NCI-H526 treated with DMSO at 0.1 percent for 48 hours (cell line): ENCODE measurements at places on chromosomes 13 and 19.

- no peak for DNase-seq
Observed at GRCh38 chr13:110746438-110746837, 32.9 kb downstream of the ING1 start.

DNA sequence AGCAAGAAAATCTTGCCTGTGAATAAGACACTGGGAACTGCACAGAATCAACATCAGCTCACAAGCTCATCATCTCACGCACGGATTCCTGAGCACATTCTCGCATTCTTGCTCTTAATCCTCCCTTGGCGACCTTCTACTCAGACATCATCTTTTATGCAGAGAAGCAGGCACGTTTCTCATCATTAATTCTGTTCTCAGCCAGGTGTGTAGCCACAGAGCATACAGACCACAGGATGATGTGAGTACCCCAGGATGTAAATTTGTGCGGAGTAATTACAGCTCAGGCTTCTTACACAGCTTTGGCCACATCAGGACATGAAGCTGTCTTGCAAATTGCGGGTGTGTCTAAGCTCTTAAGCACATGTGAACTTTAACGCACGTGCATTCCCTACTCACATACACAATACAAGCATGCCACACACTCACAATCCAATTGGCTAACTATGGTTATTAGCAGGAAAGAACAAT is 36.5 kb upstream of the SACS start:
- peak; percentile 46 for DNase-seq

- no peak for DNase-seq
Observed at GRCh38 chr19:16594681-16595091, 22.5 kb upstream of the SLC35E1 start.

DNA sequence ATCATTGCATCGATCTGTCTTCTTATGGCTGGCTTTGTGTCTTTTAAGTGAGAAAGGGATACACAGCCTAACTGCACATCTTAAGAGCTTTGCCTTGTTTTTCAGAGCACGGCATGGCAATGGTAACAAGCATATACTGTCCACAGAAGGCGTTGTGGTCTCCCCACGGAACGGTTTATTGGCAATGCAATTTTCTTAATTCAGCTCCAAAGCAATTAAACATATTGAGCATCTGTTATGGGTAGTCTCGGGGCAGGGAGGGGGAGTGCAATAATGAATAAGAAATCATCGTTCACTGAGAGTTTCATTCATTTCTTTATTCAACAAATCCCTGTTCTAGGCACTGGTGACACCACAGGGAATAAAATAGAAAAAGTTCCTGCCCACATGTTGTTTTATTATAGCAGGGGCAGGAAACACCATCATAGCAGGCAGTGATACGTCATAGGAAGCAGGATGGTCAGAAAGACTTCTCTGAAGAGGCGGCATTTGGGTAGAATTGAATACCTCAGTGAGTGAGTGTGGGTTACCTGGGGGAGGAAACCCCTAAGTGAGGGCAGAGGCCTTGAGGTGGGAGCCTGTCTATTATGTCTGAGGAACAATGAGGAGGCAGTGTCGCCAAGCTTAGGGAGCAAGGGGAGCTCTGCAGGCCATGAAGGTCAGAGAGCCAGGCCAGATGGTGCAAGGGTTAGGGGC is 185.7 kb upstream of the KL start:
- DNase-seq = no peak

DNA sequence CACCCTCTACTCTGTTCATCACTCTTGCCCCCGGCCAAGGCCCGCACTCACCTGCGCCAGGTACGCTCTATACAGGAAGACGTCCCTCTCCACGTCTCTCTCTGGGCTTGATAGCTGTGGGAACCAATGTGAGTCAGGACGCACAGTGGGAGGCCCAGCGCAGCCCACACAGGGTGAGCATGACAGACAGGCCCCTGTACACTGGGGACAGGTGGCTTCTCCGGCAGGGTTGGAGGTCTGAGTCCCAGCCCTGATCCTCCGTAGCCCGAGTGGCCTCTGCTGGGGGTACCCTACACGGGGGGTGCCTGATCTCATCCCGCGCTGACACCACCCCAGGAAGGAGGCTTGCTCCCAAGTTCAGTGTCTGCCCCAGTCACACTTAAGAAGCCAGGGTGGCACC is 6.3 kb downstream of the COPE start:
- no peak for DNase-seq

DNA sequence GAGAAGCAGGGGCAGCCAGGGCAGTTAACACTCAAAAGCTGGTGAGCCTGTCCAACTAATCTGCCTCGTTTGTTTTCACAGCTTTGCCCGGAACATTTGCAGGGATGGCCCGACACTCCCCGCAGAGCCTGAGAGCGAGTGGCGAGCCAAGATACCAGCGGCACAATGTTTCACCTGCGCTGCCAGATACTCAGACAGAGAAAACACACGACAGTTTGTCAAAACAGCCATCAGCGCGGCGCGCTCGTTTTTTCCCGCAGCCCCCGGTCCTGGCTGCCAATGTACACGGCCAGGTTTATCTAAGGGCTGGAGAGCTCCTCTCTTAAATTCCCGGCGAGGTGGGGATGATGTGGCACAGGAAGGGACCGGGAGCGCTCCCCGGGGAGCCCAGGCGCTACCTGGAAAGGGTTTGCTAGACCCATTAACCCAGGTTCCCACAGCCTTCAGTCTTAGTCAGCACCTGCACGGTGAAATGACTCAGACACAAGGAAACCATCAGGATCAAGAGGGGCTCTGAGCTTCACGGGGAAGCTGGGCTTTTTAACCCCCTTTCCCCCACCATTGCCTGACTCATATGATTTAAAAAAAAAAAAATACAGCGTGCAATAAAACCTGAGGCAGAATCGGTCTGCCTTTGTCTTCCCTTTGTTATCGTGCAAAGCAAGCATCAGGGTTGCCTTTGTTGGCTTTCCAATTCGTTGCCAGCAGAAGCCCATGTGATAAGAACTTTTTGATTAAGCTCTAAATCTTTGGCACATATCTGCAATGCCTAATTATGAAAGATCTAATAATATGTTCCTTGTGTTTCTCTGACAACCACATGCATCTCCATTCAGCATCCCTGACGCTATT is 186.2 kb downstream of the EFNB2 start:
- peak; percentile 87 for DNase-seq

- DNase-seq = no peak
Observed at GRCh38 chr19:21328406-21328805, 804 bp downstream of the ZNF708 start.

- DNase-seq = no peak
Observed at GRCh38 chr13:71249011-71249410, 618.0 kb downstream of the DACH1 start.

GRCh38 chr13:54845351-54845965 is 1816.8 kb downstream of the OLFM4 start:
- no peak for DNase-seq

DNA sequence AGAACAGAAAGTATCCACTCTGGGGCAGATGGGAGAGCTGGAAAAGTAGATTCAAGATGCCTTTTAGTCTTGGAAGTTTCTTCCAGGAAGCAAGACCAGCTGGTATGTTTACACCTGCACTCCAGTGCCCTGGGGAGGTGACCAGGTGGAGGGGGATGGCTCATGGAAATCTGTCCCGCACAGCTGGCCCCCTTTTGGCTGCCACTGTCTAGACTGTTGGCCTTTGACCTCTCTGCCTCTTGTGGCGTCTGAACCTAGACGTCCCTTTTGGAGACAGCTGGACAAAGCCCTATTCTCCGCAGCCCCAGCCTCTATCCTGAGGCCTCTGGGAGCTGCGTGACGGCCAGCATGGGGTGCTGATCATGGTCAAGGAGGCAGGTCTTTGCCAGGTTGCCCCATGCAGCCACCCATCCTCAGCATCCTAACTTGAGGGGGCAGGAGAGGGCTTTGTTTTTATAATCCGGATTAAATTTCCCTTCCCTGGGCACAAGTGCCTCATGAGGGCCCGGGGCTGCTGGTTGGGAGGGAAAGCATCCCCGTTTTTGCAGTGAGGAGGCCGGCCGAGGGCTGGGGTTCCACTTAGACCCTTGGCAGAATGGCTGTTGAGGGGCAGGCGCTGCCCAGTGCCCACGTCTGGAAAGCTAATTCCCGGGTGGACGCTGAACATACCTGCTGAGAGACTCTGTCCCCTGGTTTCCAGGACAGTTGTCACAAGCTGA is 17.3 kb upstream of the GDF15 start:
- no peak for DNase-seq

DNA sequence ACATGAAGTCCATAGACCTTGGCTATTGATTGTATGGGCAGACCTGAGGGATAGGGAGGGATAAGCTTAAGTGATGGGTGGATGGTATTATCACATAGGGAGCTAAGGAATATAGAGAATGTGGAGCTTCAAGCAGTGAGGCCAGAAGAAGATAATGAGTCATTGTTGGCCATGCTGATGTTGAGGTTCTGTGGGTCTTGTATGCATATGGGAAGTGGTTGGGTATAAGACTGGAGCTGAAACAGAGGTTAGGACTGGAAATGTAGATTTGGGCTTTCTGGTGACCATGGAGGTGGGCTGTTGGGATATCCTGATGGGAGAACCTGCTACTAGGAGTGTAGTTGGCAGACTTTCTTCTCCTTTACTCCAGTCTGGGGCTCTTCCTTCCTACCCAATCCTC is 73.7 kb upstream of the TSC22D1 start:
- DNase-seq = no peak

DNA sequence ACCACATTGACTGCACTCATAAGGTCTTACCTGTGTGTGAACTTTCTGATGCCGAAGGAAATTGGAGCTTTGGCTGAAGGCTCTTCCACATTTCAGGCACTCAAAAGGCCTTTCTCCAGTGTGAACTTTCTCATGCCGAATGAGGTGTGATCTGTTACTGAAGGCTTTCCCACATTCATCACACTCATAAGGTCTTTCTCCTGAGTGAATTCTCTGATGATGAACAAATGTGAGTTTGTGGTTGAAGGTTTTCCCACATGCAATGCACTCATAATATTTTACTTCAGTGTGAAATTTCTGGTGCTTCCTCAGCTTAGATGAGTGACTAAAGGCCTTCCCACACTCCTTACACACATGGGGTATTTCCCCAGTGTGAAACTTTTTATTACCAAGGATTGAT is 5.7 kb downstream of the ZNF132 start:
- DNase-seq = no peak

- DNase-seq = no peak
Observed at GRCh38 chr13:48125794-48126228, 30.9 kb upstream of the MED4 start.

DNA sequence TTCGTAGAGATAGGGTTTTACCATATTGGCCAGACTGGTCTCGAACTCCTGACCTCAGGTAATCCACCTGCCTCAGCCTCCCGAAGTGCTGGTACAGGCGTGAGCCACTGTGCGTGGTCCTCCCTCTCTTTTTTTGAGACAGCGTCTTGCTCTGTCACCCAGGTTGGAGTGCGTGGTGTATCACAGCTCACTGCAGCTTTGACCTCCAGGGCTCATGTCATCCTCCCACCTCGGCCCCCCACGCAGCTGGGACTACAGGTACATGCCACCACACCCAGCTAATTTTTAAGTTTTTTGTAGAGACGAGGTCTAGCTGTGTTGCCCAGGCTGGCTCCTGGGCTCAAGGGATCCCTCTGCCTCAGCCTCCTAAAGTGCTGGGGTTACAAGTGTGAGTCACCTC is 18.2 kb downstream of the ZSCAN18 start:
- no peak for DNase-seq

DNA sequence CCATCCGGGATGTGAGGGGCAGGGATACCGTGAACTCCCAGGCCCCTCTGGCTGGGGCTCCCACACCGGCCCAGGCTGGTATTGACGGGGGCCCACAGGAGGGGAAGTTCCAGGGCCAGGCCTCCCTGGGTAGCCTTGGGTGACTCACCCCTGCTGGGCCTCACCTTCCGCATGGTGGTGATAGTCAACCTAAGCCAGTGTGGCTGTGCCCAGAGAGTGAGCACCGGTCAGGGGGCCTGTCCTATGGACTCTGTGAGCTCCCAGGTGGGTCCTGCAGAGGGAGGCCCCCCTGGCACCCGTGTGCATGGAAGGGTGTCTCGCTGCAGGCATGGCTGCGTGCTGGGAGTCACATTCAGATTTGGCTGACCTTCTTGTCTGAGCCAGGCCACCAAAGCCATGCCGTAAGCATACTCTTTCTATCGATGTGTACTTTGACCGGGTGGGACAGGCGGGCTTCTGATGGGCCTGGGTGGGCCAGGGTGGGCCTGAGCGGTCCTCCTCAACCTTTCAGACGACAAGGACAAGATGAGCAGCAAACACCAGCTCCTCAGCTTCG is 27.6 kb downstream of the DHX34 start:
- DNase-seq = no peak

GRCh38 chr13:50205581-50205980 is 190.3 kb downstream of the KCNRG start:
- no peak for DNase-seq

DNA sequence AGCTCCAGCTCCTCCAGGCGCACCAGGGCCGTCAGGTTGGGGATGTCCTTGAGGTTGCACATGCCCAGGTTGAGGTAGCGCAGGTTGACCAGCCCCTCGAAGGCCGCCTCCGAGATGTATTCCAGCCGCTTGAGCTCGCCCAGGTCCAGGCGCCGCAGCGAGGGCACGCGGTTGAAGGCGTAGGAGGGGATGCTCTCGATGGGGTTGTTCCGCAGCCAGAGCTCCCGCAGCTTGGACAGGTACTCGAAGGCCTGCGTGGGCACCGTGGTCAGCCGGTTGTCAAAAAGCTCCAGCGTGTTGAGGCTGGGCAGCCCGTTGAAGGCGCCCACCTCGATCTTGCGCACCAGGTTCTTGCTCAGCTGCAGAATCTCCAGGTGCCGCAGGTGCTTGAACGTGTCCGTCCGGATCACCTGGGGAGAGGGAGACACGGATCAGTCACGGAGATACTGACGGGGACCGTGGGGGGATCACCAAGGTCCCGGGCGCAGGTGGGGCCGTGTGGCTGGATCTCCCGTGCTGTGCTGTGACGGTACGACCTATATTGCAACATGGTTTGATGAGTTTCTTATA is 5.4 kb upstream of the ASPDH start:
- no peak for DNase-seq

- DNase-seq = no peak
Observed at GRCh38 chr13:98158172-98158899, 15.4 kb downstream of the FARP1 start.

DNA sequence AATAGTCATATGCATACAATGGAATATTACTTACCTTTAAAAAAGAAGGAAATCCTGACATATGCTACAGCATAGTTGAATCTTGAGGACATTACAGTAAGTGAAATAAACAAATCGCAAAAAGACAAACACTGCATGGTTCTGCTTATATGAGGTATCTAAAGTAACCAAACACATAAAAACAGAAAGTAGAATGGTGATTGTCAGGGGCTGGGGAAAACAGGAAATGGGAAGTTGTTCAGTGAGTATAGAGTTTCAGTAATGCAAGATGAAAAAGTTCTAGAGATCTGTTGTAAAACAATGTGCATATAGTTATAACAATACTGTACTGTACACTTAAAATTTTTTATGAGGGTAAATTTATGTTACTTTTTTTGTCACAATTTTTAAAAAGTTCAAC is 219.4 kb downstream of the KLF5 start:
- no peak for DNase-seq

GRCh38 chr19:811506-812048 is 10.2 kb downstream of the PLPPR3 start:
- DNase-seq = no peak
